Right lobe of liver (tissue), 6 donors: ENCODE measurements at places on chromosomes 5 and 9.

GRCh38 chr5:181134259-181134658, 3.3 kb upstream of the OR2V1 start:
- DNase-seq: no peak

DNA sequence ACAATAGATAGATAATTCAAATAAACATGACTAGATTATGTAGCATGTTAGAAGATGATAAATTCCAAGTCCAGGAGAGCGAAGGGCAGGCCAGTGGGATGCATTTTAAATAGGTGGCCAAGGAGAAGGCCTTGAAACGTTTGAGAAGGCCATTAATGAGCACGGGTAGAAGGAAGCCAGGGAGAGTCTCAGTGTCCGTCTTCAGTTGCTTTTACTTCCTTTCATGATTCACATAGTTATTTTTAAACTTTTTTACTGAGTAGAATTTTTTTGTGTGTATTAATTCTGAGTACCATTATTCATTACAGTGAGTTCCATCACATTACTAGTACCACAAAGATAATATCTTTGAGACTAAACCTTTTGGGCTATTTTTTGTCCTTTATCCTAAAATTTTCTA, 259.2 kb downstream of the ARRDC3 start:
- DNase-seq: no peak

- no peak for DNase-seq
Measured at GRCh38 chr5:168365581-168366081, 74.2 kb downstream of the WWC1 start.

DNA sequence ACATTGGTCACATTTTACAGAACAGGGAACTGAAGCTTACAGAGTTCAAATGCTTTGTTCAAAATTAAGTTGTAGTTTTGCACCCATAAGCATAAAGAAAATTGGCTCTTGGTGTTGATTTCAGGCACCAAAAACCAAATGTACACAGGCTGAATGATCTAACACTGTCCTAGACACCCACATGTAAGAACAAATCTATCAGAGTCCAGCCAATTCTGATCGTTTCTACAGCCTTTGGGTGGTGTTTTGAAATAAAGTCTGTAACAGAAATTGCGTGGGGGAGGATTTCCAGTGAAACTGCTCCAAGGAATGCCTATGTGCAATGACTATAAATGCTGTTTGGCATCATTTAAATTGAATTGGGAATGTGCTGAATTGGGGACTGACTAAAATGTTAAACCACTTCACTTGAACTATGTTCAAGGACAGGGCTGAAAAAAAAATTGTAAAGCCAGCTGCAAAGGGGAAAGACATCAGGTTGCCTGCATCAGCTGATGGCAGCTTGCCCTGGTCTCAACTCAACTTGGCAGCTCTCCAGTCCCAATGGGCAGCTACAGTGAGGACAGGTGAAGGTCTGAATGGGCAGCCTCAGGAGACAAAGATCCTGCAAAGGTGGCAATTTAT, 92.2 kb upstream of the TRPC7 start:
- DNase-seq: peak; percentile 78

DNA sequence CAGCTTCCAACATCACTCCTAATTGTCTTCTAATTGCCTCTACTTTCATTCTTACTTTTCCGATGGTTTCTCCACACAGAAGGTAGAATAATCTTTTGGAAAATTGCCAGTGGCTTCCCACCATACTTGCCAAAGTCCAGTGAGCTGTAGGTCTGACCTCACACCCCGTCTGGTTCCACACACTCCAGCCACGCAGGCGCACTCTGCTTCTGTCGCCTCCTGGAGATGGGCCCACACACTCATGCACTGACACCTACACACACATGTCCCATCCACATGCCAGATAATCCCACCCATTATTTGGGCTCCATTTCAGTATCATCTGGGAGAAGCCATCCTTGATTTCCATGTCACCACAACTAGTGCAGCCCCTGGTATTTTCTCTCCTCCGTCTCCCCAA, 12.7 kb downstream of the SHC3 start:
- no peak for DNase-seq

DNA sequence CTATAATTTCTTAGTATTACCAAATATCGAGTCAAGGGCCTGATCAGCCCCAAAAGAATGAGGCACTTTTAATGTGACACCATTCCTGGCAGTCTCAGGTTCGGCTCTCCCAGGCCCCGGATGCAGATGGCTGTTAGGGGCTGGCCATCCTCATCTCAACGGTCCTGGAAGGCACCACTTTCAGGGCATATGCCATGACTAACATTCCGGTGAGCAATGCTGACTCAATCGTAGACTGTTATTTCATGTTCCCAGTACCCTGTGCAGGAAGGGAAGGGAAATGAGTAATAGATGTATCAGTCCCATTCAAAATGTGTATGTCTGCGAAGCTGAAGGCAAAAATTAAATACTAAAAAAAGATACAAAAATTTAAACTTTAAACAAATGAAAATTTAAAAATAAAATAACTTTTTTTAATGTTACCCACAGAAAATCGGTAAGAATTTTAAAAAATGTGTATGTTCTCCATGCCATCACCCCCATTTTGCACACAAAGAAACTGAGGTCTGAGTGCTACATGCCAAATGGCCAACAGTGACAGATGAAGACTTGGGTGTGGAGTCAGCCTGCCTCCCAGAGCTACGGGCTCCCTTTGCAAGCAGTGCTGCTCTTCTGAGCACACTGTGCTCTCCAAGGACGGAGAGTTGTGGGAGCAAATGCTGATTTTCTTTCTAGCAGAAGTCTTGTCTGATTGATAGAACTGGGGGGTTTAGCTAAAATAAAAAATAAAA, 79.0 kb downstream of the GLDC start:
- no peak for DNase-seq

DNA sequence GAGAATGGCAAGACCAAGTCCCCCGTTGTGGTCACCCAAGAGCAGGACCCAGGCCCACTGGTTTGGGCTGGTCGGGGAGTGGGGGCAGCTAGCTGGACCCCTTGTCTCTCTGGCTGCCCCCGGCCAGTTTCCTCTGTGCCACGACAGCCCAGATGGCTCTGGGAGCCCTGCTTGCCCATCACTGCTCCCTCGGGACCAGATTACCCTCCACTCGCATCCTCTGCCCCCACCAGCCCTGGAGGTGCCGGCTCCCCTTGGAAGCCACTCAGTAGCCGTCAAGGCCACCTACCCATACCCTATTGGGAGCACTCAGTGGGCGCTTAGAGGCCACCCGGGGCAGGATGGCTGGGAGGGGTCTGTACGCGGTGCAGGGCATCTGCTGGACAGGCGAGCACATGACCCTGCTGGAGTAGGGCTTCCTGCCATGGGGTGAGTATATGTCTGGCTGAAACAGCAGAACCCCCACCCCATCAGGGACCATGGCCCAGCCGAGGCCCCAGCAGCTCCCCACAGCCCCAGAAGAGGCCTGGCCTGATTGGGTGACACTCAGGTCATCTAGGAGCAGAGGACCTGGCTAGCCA, 70.0 kb downstream of the ZNF354C start:
- DNase-seq: no peak

GRCh38 chr9:98900725-98901124, 43.0 kb upstream of the COL15A1 start:
- no peak for DNase-seq

GRCh38 chr5:126543660-126544059, 51.4 kb downstream of the ALDH7A1 start:
- DNase-seq: peak; percentile 33

DNA sequence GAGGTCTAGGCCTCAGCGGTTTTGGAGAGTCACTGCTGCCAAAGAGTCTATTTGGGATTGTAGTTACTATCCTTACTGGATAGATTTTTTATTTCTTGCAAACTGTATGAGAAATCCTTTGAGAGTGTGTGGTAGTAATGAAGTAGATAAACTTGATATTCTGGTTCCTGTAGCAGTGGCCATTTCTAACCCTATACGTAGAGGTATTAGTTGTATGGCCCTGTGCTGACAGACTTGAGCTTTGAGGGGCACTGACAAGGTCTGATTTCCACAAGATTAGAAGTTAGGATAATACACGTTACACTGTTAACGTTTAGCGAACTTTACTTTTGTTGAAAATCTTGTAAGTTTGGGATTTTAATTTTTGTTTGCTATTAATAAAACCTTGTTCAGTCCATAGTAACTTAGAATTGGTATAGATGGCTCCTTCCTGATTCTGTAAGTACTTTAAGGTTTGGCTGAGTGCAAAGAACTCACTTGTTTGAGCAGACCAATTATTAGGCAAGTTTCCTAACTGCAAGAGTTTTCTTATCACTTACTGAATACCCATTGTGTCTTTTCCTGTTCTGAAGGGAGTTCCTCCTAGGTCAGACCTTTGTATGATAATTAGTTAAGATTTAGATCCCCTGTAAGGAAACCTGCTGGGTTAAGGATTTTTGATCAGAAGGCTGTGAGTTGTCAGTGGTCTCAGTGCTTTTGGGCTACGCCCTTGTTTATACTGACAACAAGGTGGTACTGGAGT, 31.4 kb downstream of the GCNT1 start:
- DNase-seq: no peak

DNA sequence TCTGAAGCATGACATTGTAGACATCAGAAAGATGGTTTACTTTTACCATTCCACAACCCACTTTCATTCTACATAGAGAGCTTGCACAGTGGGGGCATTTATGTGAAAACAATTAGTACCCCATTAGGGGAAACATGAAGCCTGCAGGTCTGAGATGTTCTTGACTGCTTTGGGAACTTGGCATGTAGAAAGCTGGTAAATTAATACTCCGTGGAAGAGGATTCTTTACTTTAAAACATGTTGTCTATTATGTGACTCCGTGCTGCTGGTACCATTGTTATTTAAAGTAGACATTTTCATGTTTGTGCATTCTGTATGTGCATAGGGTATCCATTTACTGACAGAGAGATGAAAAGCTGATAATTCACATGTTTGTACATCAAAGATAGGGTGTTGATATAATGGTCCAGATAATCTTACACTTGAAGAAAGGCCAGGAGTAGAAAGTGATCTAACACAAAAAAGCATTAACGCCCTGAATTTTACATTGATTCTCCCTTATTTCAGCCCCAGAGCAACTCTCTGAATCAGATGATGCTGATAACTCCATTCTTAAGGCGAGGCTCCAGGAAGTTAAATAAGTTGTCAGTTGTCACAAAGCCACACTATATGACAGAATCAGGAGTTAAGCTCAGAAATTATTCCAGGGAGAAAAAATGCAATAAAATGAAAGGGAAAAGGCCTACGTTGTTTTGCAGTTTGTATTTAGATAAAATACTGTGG, 50.1 kb upstream of the CD180 start:
- DNase-seq: no peak

DNA sequence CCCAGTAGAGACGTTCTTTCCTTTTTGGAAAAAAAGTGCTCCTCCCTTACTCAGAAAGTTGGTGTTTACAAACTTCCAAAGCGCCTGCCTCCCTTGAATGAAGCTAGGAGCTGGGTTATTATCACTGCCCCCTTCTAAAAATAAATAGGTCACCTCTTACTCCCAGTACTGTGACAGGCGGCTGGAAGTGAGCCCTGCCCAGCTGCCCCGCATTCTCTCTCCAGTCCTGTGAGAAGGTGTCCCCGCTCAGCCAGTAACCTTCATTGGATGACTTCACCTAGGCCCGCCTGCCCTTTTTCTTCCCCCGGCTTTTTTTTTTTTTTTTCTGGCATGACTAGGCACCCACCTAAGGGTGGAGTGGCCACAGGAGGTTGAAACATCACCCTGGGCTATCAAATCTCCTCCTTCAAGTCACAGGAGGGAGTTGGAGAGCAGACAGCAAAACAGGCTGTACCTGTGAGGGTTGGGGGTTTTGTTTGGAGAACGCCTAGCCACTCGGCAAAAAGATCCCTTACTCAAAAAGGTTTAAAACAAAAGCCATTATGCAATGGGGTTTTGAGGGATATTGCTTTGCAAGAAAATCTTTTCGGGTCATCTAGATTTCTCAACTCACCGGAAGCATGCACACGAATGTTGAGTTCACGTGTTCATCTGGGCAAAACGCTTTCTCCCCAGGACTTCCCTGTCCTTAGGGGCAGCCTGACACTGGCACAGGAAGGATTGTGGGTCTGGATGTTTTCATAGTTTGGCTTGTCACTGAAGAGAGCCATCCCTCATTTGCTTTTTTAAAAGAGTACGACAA, 43.3 kb upstream of the ZNF622 start:
- peak; percentile 77 for DNase-seq

DNA sequence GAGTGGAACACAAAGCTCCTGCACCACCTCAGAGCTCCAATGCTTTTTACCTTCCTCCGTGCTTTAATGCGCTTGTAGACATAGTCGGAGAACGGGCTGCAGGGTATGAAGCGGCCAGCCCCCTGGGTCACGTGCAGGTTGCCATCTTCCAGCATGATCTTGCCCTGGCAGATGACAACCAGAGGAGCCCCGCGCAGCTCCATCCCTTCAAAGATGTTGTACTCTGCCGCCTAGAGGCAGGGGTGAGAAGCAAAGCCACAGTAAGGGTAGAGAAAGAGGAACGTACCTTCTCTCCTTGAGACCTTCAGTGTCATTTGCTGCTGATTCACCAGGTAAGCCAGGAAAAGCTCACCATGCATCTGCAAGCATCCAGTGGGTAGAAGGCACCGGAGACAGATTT, 112.3 kb downstream of the DPYSL3 start:
- DNase-seq: no peak

GRCh38 chr9:81686614-81687520, 2.5 kb downstream of the TLE1 start:
- peak; percentile 90 for DNase-seq

DNA sequence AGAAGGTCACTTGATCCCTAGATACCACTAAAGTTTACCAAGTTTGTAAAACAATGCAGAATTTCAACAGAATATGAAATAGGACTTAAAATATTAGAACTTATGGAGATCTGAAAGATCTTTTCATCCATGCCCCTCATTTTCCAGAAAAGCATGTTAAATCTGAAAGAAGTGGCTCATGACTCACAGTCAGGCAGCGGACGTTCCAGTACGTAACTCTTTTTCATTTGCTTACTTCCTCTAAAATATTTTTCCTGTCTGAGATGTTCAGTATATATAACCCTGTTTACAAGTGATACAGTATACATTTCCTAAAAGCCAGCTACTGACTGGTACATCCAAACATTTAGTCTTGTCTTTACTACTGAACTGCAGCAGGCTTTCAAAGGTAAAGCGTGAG, 22.3 kb downstream of the FBXW2 start:
- DNase-seq: no peak

GRCh38 chr5:56279979-56280378, 46.8 kb upstream of the ANKRD55 start:
- DNase-seq: no peak

- no peak for DNase-seq
Measured at GRCh38 chr9:83569326-83569725, 31.1 kb upstream of the FRMD3 start.

DNA sequence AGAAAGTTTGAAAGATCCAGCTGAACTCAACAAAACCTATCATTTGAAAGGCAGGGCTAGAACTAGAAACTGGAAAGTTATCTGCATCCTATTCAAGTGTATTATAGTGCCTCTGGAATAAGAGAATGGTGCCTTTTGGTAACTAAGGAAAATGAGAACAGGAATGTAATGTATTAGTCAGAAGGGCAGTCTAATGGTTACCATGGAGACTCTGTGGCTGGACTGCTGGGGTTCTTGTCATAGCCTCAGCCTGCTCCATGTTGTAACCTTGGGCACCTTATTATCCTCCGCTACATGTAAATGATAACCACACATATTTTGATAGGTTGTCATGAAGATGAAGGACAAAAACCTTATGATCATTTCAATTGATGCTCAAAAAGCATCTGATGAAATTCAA, 24.6 kb upstream of the IFNB1 start:
- DNase-seq: no peak
